T-helper 2 cell treated with Interferon-gamma antibody and Interleukin-4, amounts not matched to agents 5 μg/mL and 100 μg/mL, for 36 hours (primary cell): ENCODE measurements at places on chromosomes 4 and X.

GRCh38 chrX:80810365-80810978 lies 795 bp upstream of the BRWD3 start:
- DNase-seq: no peak

DNA sequence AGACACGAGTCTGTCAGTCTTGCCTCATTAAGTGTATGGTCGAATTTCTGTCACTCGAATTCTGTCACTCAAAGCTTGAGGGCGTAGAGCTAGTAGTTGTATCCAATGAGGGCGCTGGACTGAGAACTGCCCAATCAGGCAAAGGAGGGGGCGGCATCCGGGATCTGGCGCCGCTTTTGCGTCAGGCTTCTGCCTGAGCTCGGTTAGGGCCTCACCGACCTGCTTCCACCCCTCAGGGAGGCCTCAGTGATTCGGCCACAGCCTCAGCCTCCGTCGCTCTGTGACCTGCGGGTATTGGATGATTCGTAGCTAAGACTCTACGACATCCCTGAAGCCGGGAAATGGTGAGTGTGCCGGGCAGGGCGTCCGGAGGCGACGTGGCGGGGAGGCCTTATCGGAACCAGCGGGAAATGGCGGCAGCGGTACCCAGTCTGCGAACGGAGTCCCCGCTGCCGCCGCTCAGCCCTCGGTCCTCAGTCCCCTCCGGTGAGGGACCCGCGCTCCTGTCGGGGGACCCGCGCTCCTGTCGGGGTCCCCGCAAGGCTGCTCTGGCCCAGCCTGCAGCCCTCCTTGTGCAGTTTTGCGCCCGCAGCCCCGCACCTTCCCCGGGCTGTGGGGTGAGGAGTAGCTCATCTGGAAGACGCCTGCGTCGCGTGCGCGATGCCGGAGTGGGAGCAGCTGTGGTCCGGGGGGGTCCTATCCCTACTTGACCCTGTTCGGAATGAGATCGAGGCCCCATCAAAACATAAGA lies 88.3 kb downstream of the ZNF718 start:
- no peak for DNase-seq

- DNase-seq: no peak
Measured at GRCh38 chrX:40120838-40121580, 23.3 kb upstream of the BCOR start.

GRCh38 chrX:45623266-45623665 lies 422.6 kb upstream of the DIPK2B start:
- no peak for DNase-seq

DNA sequence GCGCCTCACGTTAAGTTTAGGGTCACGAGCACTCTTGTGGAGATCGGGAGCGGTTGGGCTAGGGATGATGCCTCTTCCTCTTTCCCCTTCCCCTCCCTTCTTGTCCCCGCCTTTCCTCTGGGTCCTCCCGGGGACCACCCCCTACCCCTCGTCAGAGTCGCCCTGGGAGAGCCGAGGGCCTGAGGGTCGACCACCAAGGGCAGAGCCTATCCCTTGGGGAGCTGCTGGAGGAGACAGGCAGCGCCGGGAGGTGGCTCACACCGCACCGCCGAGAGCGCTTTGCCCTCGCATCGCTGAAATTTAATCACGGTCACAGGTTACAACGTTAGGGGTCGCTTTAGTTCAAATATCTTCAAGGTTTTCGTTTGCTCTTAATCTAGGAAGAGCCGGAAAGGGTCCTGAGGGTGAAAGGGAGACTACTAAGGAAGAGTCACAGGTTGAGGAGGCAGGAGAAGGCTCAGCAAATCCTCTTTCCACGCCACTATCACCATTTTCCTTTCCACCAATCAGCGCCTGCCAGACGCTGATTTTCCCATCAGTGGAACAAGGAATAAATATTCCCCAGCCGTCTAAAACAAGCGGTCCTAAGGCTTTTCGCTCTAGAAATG lies 528 bp upstream of the SNCA start:
- DNase-seq: peak; percentile 15

DNA sequence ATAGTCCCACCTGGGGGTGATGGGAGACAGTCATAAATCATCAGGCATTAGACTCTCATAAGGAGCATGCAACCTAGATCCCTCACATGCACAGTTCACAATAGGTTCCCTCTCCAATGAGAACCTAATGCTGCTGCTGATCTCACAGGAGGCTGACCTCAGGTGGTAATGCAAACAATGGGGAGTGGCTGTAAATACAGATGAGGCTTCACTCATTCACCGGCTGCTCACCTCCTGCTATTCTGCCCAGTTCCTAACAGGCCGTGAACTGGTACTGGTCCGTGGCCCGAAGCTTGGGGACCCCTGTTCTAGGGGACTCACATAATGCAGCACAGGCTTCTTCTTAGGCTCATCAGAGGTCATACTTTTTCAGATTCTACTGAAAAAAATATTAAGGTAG lies 625.9 kb upstream of the AGA start:
- no peak for DNase-seq

GRCh38 chr4:48974979-48975640 lies 11.0 kb upstream of the CWH43 start:
- no peak for DNase-seq

GRCh38 chr4:120156120-120156718 lies 89.6 kb upstream of the MAD2L1 start:
- DNase-seq: no peak

GRCh38 chr4:97103252-97103651 lies 1040.0 kb downstream of the STPG2 start:
- no peak for DNase-seq

GRCh38 chr4:173514641-173515217 lies 15.3 kb downstream of the HAND2 start:
- no peak for DNase-seq

GRCh38 chr4:48329976-48330375 lies 11.4 kb upstream of the SLAIN2 start:
- DNase-seq: no peak

DNA sequence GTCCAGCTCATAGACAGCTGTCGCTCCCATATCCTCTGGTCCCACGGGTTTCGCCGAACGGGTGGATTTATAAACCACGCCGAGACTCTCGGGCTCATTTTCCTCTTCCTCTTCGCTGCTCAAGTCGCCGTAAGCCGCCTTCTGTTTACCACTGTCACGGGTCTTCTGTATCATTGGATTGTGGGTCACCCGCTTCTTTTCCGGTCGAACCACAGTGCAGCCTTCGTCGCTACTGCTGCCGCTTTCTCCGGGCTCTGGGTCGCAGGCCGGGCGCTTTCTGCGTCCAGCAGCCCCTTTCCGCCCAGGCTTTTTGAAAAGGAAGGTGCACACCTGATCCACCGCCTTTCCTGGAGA lies 311 bp downstream of the RNF113A start:
- DNase-seq: no peak
